Skin of body (tissue), 3 donors: ENCODE measurements at places on chromosomes 7 and 10. TPM values are rescaled to one million over a fixed set of nuclear protein-coding genes. Genes with fewer than 3 reads are reported as not detected.
A peak's percentile ranks its signal among the peaks of the same experiment; 100 is the strongest.

SAMD9L gene
- total RNA-seq = 7.6 TPM

DNA sequence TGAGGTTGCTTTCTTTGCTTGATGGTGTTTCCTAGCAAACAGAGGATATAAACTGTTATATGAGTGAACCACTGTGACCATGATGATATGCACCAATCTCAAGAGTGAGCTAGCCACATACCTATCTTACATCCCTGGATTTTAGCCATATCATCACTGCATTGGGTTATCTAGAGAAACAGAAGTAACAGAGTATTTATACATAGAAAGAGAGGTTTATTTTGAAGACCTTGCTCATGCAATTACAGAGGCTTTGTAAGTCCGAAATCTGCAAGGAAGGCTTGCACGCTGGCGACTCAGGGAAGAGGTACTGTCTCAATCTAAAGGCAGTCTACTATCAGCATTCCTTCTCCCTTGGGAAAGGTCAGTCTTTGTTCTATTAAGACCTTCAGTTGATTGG, 11.8 kb upstream of the PON2 start:
- no peak for DNase-seq

HSPB1 gene
- 95.8 TPM for total RNA-seq

PIK3CG gene
- total RNA-seq = 4.7 TPM

- DNase-seq = no peak
Measured at GRCh38 chr7:21169667-21170580, 258.0 kb upstream of the SP4 start.

DNA sequence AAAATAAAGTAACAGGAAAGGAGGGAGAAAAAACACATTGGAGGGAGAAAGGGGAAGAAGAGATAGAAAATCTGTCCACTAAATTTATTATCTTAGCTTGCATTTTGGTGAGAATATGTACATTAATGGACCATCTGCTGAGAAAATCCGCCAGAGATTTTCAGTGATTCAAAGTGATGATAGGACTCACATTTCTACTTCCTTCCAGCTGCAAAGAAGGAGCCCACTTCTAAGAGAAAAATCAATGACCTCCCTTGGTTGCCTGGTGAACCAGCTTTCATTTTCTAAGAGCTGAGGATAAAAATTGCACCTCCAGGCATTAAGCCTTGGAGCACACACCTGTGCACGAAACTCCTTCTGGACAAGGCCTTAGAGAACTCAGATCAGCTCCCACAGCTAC, 404.3 kb downstream of the SFMBT2 start:
- DNase-seq = no peak

DNA sequence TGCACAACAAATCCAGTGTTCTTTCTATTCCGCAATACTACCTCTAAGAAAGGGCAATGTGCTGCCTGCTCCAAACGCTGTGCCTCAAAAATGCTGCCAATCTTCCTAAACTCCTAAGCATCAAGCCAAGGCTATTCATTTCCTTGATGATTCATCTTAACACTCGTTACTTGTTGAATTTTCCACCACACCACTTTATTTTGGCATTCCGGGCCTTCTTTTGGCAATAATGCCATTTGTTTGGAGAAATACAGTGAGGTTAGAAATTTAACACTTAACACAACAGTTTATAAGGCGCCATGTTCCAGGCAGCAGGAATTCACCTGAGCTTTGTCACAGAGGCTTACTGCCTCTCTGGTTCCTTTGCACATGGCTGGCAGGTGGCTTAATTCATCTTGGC, 82.6 kb upstream of the ABCB5 start:
- DNase-seq = no peak

GSDME gene
- 6.9 TPM for total RNA-seq

- no peak for DNase-seq
Measured at GRCh38 chr10:43114088-43114742, 24.0 kb upstream of the CSGALNACT2 start.

- DNase-seq = no peak
Measured at GRCh38 chr7:7223250-7223649, 40.9 kb downstream of the C1GALT1 start.

DNA sequence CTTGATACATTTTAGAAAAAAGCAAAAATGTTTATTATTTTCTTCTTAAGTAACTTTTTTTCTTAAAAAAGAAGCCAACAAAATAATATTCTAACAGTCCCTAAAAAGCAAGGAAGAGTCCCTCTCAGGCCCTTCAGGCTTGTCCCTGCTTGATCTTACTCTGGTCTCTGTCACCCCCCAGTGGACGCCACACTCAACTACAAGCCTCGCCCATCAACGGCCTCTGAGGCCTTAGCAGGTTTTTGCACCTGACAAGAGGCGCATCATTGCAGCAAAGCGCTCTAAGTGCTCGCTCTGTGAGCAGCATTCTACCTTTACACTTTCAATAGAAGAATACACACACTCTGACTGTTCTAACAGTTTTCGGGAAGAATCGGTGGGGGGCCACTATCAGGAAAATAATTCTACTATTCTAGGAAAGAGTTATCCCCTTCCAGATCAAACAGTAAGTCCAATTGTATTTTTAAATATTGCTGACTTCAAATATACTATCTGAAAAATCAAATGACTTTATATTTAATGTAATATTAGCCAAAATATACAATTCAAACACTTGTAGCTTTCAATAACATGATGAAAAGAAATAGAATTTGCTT, 139.2 kb downstream of the USP6NL start:
- DNase-seq = peak; percentile 48

HOXA10 gene
- total RNA-seq = 2.8 TPM

GRCh38 chr10:17062955-17063484, 66.6 kb downstream of the CUBN start:
- DNase-seq = peak; percentile 67

DNA sequence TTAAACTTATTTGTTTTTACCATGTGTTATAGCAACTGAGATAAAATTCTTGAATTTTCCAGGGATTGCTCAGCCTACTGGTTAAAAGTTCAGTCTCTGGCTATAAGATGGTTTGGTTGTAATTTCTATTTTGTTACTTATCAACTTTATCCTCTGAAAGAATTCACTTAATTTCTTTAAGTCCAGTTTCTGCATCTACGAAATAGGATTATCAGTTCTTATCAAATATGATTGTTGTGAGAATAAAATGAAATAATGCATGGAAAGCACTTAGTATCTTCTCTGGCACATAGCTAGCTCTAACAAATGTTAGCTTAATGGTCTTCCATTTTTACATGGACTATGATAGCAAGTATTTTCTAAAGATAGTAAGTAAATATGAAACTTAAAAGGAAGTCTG, 53.3 kb downstream of the SEMA3D start:
- no peak for DNase-seq

DNA sequence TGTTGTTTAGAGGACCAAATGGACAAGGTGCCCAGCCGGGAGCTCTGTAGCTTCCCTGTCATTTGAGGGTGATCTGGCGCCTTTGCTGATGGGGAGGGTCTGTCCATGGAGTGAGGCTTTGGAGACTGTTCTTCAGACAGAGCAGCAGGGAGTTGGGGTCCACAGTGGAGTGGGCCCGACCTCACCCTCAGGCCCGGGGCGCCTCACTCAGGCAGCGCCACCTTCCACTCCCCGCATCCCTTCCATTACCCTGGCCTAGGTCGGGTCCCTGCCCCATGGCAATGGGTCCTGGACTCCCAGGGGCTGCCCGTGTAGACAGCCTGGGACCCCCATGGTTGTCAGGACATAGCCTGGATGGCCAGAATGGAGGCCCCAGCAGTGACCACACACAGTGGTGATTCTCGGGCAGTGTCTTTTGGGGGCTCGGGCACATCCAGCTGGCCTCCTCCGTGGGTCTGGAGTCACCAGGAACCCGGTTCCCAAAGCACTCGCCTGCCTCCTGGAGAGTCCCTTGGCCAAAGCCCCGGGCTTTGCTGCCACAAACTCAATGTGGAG, 38.5 kb downstream of the TCERG1L start:
- DNase-seq = no peak

NRCAM gene
- total RNA-seq = 7.9 TPM

LZTS2 gene
- total RNA-seq = 32.7 TPM

CXCL12 gene
- total RNA-seq = 107 TPM

FAM25C gene
- not detected for total RNA-seq

CCDC172 gene
- not detected for total RNA-seq

DNA sequence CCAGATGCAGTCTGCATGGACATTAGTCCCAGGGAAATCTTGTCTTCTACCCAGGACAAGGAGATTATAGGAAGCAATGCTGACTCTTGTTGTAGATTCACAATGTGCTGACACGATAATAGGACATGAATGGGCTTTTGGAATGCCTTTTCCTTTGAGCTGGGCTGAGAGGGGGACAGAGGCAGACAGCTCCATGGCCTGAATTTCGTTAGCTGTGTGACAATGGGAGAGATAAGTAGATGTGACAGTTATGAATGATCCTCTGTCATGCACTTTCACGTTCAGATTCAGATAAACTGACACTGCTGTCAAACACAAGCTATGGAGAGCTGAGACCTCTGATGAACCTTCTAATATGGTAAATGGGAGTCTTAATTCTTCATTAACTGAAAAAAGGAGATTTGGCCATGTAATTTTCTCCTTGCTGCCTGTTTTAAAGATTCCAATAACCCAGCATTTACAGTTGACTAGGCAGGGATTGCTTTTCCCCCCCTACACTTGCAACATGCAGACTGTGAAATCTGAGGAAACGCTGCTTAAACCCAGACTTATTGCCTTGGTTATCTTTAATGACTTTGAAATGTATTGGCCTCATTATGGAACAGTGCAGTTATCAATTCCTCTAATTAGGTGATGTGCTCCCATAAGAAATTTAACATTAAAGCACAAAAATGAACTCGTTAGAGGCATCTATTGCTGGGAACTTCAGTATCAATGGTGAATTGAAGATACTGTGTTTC, 669.3 kb downstream of the AUTS2 start:
- no peak for DNase-seq

GRCh38 chr7:70765651-70766050, 366.3 kb upstream of the GALNT17 start:
- DNase-seq = no peak

KCNIP2 gene
- total RNA-seq = 5.7 TPM

GRCh38 chr7:19963695-19964094, 190.3 kb upstream of the TMEM196 start:
- no peak for DNase-seq
